Left lung (tissue), 14 donors: ENCODE measurements at places on chromosomes 12 and 14. TPM values are rescaled to one million over a fixed set of nuclear protein-coding genes. Genes with fewer than 3 reads are reported as not detected.

GRCh38 chr14:37977481-37977880 lies 230.2 kb upstream of the SSTR1 start:
- H3K4me3 ChIP-seq: no peak overlapping the region
- no peak overlapping the region for H3K27ac ChIP-seq
- no peaks in the 10 kb centered on the region for H3K4me1 ChIP-seq
- DNase-seq: no peak
- no peaks in the 10 kb centered on the region for H3K36me3 ChIP-seq

ENDOU gene
- 0.14 TPM for polyA plus RNA-seq

- no peak overlapping the region for H3K4me3 ChIP-seq
- no peaks in the 10 kb centered on the region for H3K4me1 ChIP-seq
- no peak for DNase-seq
- H3K36me3 ChIP-seq: no peaks in the 10 kb centered on the region
Measured at GRCh38 chr12:69163681-69164362, 75.5 kb upstream of the CPSF6 start.

MAP3K12 gene
- 28.7 TPM for polyA plus RNA-seq

GRCh38 chr14:69928111-69928523 lies 48.9 kb downstream of the SMOC1 start:
- no peak for DNase-seq
- peaks cover 37% of the 10 kb centered on the region for H3K27me3 ChIP-seq
- no peaks in the 10 kb centered on the region for H3K36me3 ChIP-seq

DNA sequence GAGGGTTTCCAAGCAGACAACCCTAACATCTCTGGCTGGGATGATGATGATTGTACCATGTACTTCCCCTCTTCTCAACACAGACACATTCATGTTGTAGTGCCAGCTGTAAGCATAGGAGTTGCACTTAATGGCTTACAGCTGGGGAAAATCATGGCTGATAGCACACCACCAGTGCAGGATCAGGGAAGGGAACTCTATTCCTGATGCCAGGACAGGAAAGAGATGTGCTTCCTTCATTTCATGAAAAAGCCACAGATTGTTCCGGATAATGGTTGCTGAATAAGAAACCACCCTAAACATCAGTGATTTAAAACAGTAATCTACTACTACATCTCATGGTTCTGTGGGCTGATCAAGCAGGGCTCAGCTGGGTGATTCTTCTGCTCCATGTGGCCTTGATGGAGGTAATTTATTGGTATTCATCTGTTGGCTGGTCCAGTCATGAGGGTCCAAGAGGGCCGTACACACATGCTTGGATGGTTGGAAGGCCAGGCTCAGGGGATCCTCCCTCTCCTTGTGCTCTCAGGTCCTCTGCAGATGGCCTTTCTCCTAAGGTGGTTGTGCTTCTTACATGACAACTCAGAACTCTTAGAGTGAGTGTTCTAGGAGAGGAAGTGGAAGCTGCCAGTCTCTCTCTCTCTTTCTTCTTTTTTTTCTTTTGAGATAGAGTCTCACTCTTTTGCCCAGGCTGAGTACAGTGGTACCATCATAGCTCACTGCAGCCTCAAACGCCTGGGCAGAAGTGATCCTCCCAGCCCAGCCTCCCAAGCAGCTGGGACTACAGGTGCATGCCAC lies 16.5 kb downstream of the TRAF3 start:
- H3K4me1 ChIP-seq: peaks cover 23% of the 10 kb centered on the region
- no peaks in the 10 kb centered on the region for H3K36me3 ChIP-seq
- no peaks in the 10 kb centered on the region for H3K27me3 ChIP-seq
- H3K4me3 ChIP-seq: no peak overlapping the region
- no peak overlapping the region for H3K27ac ChIP-seq

DNA sequence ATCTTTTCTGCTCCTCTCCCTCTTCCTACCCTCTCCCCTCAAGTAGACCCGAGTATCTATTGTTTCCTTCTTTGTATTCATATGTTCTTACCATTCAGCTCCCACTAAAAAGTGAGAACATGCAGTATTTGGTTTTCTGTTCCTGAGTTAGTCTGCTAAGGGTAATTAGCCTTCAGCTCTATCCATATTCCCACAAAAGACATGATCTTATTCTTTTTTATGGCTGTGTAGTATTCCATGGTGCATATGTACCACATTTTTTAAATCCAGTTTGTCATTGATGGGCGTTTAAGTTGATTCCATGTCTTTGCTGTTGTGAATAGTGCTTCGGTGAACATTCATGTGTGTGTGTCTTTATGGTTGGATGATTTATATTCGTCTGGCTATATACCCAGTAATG lies 32.2 kb downstream of the CRADD start:
- H3K27ac ChIP-seq: no peak overlapping the region
- DNase-seq: no peak
- H3K36me3 ChIP-seq: no peaks in the 10 kb centered on the region

GRCh38 chr12:93174473-93174872 lies 203.3 kb upstream of the NUDT4 start:
- DNase-seq: no peak
